Caki2 (cell line): ENCODE measurements at places on chromosomes 7 and 10. TPM values are rescaled to one million over a fixed set of nuclear protein-coding genes. Genes with fewer than 3 reads are reported as not detected.
A peak's percentile ranks its signal among the peaks of the same experiment; 100 is the strongest.

DNA sequence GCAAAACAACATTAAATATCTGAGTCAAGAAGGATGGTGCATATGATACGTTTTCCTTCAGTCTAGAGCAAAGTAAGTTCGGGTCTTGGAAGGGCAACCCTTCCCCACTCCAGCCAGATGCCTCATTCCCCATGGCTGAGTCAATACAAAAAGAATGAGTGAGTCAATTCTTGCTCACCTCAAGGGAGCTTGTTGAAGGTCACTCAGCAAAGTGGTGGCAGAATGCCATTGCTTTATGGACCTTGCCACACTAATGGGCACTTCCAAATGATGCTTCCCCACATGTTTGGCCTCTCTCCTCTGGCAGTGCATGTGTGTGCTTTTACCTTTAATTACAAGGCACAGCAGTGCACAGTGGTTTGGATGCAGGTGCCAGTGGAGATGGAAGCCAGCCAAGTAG is 296.5 kb downstream of the SORCS3 start:
- DNase-seq: peak; percentile 93

DNA sequence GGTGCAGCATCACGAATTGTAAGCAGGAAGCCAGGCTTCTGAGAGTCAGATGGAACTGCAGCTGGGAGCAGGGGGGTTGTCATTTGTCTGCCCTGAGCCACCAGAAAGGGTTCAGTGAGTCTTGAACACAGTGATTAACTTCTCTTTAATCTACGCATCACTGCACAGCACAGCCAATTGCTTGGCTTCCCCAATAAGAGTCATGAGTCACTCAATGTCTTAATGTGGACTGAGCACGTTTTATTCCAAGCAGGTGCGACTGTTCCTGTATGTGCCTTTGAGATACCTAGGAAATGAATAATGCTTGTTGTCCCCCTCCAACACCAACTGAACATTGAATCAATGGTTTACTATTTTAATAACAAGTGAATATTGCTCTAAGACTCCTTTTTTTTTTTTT is 26.0 kb upstream of the PLEKHA1 start:
- DNase-seq: peak; percentile 90

The FOXI2 gene
- not detected in 2 replicates for total RNA-seq

GRCh38 chr7:77935652-77936348 is 137.2 kb downstream of the PHTF2 start:
- DNase-seq: no peak

DNA sequence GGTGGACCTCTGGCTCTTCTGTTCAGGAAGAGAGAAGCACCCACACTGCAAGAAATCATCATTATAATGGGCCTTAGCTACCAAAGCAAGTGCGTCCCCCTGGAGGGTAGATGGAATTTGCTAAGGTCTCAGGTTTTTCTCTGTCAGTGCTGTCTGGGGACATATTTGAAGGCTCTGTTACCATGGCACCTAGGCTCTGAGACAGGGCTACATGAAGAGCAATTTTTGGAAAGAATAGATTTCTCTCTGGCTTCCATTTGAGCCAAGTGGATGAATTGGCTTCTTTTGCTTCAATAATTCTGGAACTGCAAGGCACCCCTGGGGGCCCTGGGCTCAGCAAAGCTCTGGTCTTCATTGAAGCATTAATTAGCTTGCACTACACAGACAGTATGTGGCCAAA is 349.1 kb upstream of the GALNT17 start:
- DNase-seq: no peak

The TAS2R5 gene
- 0.17 TPM in 1 of 2 replicates, not detected in the other for total RNA-seq

DNA sequence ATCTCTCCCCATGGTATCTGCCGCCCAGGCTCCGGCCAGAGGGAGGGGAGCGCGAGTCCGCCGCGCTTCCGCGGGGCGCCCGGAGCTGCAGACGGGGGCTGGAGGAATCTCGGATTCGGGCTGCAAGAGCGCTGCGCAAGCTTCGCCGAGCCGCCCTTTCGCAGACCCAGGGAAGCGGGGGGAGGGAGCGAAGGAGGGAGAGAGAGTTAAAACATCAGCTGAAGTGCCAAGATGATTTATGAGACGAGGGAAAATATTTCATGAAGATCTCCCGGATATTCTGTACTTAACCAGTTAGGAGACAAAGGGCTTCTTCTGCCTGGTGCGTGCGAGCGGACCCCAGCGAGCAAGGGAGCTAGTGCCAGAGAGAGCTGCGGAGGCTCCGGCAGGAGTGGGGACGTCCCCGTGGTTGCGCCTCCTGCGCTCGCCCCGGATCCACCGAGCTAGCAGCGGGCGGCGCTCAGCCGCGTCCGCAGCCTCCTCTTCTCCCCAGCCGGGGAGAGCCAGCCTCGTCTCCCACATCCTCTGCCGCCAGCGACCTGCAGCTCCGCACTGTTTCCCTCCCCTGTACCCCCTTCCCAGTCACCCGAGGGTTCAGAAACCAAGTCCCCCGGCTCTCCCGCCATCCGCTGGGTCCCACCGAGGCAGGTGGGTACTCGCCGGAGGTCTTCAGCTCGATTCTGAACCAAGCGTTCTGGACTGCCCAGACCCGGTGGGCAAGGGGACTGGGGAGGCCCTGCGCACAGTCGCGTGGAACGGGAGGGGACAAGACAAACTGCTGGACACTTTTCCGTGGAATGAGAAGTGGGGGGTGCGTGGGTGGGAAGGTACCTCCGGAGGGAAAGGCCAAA is 1.0 kb upstream of the PAX2 start:
- DNase-seq: peak; percentile 52

GRCh38 chr7:155692317-155692716 is 47.9 kb downstream of the RBM33 start:
- DNase-seq: no peak

The SEM1 gene
- 80.7 and 126 TPM in 2 replicates for total RNA-seq

DNA sequence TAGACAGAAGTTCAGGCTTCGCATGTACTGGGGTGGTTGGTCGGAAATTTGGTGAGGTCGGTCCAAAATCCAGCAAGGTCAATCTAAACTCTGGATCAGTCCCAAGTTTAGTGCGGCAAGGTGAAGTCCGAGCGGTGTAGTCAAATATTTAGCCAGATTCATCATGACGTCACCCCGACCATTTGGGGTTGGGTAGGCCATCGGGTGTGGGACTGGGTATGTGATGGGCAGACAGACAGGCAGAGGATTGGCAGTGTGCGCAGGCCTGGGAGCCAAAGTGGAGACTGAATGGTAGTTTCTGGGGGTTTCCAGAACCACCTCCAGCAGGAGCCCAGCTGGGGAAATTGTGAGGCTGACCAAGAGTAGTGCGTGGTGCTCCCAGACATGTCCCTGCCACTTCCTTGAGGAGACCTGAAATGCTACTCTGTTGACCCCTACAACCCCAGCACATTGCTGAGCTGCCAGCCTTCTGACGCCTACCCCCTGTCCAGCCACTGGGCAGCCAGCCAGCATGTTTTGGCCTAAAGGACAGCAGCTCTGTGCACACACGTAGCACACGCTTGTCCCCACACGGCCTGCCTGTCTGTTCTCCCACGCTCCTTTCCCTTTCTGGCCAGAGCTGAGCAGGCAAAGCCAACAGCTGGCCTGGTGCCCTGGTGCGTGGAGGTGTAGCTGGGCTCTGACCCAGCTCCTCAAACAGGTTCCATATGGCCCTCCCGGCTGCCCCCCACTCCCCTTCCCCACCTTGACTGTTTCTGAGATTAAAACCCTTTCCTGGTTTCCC is 55.9 kb downstream of the FAM241B start:
- DNase-seq: no peak

The ENTPD1 gene
- 0.03 TPM in 1 of 2 replicates, not detected in the other for total RNA-seq

- DNase-seq: no peak
Measured at GRCh38 chr10:86651631-86652331, 2.6 kb upstream of the OPN4 start.

DNA sequence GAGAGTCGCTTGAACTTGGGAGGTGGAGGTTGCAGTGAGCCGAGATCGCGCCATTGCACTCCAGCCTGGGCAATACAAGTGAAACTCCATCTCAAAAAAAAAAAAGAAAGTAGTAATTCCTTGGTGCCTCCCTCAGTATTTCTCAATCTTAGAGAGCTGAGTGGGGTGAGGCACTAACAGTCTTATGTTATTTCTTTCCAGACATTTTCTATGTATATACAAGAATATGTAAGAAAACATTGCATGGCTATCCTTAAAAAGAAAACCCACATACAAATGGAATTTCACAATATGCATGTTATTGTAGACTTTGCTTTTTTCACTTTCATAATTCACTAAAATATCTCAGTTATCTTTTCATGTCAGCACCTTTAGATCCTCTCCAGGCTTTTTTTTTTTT is 13.6 kb upstream of the SLF2 start:
- DNase-seq: no peak

DNA sequence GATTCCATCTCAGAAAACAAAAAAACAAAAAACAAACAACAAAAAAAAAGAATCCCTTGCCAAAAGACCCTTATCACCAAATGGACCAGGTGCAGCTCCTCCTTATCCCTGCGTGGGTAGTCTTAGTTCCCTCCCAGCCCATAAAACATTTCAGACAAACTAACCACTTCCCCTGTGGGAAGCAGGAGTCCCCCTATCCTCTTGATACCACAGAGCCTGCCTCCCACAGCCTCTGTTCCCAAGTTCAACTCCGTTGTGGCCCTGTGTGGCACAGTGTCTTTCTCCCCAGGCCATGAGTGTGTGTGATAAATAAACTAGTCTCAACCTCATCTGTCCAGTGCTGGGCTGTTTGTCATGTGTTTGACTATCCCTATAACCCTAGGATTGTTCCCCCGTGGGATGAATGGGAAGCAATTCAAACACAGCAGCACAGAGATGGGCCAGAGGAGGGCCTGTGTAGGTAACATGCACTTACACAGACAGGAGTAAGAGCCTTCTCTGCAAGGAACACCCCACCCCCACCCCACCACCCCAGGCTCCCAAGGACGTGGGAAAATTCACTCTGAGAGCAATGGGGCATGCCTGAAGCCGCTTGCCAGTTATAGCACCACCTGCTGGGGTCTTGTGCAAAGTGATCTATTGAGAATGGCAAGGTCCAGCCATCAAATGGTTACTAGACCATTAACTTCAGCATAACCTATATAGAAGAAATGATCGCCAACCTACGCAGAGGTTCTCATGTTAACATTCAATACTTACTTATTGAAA is 147.1 kb upstream of the GHITM start:
- peak; percentile 21 for DNase-seq

The CTBP2 gene
- total RNA-seq: 82.4 and 82.7 TPM in 2 replicates

The FKBP6 gene
- not detected in 2 replicates for total RNA-seq

DNA sequence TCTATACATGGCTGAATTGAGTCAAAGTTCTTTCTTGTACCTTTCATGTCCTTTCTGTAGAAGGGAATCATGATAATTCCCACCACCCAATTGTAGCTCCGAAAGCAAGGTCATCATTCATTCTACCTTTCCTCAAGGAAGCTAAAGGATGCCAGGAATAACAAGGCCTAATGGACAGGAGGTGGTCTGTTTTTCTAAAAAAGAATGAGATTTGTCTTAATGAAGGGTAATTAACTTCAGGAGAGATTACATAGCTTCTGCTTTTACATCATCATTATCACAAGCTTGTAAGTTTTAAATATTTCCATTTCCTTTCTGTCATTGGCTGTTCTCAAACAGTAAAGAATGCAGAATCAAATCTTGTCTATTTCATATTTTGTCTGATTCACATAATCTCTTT is 249.5 kb upstream of the SORCS1 start:
- no peak for DNase-seq

The GPC2 gene
- 1.4 and 1.6 TPM in 2 replicates for total RNA-seq

The POR gene
- total RNA-seq: 94.8 and 144 TPM in 2 replicates

GRCh38 chr7:1851721-1852516 is 181.8 kb downstream of the ELFN1 start:
- no peak for DNase-seq

GRCh38 chr7:117567781-117568180 is 88.0 kb downstream of the CFTR start:
- DNase-seq: no peak

GRCh38 chr7:93231259-93231658 is 907 bp upstream of the VPS50 start:
- DNase-seq: no peak

The TBX20 gene
- total RNA-seq: not detected in 2 replicates

DNA sequence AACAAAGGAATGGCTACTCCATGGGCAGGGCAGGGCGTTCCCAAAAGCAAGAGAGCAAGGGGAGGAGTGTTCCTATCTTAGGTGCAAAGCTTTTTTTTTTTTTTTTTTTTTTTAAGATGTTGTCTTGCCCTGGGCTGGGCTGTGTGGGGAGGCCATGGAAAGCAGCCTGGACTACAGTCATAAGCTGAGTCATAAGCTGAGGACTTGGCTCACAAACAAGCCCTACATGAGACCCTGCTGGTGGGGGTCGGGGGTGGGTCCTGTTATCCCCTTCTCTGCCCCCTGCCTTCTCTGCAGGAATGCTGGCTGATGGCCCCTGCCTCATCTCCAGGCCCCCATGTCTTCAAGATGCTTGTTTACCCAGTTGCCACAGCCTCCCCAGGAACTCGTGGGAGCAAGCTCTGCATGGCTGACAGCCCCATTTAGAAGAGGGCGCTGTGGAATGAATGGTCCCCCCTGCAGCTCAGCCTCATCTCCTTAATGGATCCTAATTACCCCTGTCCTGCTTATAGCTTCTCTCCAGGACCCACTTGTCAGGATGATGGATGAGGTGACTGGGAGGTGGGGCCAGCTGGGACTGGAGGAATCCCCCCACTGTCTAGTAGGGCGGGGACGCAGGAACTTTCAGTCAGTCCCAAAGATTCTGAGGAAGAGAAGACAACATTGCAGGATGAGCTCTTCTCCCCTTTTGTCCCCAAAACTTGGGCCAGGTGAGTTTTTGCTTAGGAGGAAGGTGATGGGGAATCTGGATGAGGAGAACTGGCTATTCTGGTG is 340.8 kb upstream of the PODXL start:
- peak; percentile 75 for DNase-seq

GRCh38 chr7:157496416-157497275 is 159.8 kb downstream of the DNAJB6 start:
- DNase-seq: no peak
